ENCODE measurements at places on chromosomes 4 and X. TPM values are rescaled to one million over a fixed set of nuclear protein-coding genes. Genes with fewer than 3 reads are reported as not detected.

DNA sequence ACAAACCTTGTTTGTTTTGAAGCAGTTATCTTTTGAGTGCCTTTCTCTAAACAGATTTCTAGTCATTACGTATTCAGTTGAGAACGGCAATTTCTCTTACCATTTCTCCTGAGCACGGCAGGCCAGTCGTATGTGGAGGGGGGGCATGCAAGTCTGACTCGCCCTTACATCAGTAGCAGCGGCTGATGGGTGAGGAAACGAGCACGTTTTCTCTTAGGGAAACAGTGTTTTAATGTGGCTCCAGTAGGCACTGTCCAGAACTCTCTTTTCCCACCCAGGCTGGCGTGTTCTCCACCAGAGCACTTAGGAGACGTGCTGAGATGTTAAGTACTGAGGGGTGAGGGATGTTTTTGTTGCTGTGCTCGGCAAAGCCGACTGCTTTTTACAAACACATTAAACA lies 240.5 kb downstream of the STIM2 start:
- no peak for DNase-seq

GRCh38 chr4:2318476-2318875 lies 56.6 kb upstream of the MXD4 start:
- DNase-seq: no peak

LRCH2 gene
- total RNA-seq: not detected

DNA sequence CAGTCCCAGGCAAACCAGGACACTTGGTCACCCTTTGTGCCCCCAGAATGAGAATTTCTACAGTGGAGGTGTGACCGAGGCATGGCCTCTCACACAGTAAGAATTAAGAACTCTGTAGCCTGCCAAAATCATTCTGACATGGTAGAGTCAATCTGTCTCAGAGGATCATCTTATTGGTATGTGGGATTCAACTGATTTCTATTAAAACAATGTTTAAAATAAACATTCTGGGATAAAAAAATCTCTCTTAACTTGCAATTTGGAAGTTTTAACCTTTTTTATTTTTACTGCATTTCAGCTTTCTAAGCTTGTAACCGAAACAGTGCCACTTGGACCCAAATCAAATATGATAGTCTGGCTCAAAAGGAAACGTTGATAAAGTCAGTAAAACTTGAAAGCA lies 165.4 kb upstream of the LDB2 start:
- no peak for DNase-seq

DNA sequence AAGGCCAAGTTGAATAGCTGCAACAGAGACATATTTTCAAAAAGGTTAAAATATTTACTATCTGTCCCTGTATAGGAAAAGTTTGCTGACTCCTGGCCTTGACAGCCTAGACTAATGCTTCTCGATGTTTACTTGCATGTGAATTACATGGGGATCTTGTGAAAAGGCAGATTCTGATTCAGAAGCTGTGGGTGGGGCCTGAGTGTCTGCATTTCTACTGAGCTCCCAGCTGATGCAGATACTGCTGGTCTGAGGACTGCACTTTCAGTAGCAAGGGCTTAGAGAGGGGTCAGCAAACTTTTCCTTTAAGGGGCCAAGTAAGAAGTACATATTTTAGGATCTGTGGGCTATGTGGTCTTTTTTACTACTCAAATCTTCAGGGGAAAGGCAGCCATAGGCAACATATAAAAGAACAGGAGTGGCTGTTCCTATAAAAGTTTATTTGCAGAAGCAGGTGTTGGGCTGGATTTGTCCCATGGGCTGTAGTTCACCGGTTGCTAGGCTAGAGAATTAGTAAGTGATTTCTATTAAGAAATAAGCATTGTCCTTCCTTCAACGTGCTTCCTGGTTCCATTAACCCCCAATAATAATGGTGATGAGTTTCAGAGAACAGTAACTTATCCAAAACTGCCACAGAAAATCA lies 97.2 kb upstream of the PDE5A start:
- DNase-seq: no peak

DNA sequence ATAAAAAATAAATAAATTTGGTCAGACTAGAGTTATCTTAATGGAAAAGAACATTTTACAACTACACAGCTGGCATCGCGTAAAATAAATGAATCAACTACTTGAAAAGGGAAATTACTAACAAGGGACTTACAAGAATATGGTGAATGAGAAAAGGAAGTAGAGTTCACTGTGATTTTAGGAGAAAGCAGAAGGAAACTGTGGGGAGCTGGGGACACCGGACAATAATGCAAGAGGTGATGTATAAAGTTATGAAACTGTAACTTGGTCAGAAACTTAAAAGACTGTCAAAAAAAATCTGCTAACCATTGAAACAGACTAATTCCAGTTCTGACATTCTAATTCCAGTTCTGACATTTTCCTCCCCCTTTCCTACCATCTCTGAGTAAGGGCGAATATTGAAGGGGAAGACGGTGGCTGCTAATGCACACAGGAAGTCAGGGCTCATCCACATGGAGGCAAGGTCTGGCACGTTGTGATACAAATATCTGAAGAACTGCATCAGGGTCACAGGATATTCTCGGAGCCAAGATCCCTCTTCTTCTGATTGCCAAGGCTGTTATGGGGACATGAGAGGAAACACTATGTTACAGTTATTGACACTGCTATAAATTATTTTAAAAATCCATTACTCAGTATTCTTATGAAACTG lies 170.5 kb downstream of the CDS1 start:
- DNase-seq: no peak

GRCh38 chrX:39730662-39731329 lies 367.0 kb downstream of the BCOR start:
- peak; percentile 98 for DNase-seq

DNA sequence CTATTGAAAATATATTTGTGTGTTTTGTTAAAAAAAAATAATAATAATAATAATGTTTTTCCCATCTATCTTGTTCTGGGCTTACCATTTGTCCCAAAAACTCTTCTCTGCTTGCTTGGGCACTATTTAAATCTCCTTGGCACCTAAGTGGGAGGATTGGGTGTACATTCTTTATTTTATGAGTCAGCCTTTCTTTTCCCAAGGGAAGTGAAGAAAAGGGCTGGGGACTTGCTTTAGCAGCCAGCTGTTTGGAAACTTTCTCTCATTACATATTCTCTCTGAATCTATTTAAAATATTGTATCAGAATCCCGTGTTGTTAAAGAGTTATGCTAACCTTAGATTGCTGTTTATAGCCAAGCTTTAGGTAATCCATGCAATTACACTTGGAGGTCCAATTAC lies 2332.4 kb downstream of the ARAP2 start:
- peak; percentile 23 for DNase-seq

NAP1L2 gene
- 0.39 TPM for total RNA-seq

GRCh38 chr4:154660052-154660451 lies 47.6 kb upstream of the FGG start:
- DNase-seq: no peak

SYTL5 gene
- 4.3 TPM for total RNA-seq

DNA sequence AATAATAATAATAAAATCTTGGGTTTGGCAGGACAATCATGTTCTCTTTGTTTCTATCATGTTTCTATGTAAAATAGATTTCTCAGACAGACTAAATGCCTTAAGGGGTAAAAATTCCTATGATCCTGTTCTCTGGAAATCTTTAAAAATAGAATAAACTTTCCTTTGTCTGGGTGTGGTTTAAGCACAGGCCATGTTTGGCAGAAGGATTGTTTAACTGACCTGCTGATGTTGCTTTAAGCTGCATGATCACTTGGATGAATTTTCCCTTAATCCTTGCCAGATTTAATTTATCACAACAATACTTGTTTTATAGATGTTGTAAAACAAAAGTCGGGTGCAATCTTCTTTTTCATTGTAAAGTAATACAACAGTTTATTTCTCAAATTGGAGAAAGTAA lies 341.7 kb upstream of the FAT1 start:
- DNase-seq: no peak

GRCh38 chr4:143473334-143474126 lies 40.0 kb upstream of the SMARCA5 start:
- DNase-seq: no peak

DNA sequence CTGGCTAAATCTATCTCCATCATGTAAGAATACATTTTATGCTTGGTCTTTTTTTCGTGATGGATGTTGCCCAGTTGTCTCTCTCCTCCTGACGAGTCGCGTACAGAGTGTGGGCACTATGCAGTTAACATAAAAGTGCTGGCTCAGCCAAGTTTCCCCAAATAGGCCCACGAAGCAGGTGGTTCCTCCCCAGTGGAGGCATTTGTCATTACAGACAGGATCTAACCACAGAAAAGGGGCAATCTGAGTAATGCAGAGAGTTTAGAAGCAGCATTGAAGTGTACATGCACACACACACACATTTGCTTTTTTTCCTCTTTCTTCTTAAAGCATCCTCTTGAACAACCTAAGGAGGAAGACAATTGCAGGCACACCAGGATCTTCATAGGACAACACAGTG lies 188.7 kb upstream of the VCX start:
- DNase-seq: no peak

STX18 gene
- total RNA-seq: 24.2 TPM

- peak; percentile 58 for DNase-seq
Measured at GRCh38 chr4:138243369-138243768, 1.2 kb upstream of the SLC7A11 start.

- peak; percentile 6 for DNase-seq
Measured at GRCh38 chrX:75155447-75155826, 646 bp downstream of the ABCB7 start.

DNA sequence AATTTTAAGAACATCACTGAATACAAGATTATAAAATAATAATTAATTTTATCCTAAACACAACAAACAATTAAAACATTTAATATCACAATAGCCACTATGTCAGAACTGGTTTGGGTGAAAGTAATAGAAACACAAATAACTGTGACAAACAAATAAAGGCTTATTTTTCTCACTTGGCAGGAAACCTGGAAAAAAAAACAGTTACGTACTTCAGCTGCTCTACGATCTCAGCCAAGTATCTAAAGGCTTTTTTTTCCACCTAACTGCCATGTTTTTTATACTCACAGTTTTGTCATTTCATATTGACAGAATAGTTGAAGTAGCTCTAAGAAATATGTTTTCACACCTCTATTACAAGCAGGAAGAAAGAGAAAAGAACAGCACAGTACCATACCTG lies 284.8 kb upstream of the INTU start:
- no peak for DNase-seq

- no peak for DNase-seq
Measured at GRCh38 chrX:114583646-114584374, at the start of gene HTR2C. Gene HTR2C (plus strand): TSS chrX:114584086. CDS start chrX:114726937, 142,851 bp downstream.

GRCh38 chr4:109510687-109511086 lies 49.4 kb upstream of the MCUB start:
- DNase-seq: no peak

GRCh38 chr4:153112041-153112441 lies 92.2 kb upstream of the TRIM2 start:
- DNase-seq: no peak

RAB9B gene
- under 0.01 TPM for total RNA-seq

DNA sequence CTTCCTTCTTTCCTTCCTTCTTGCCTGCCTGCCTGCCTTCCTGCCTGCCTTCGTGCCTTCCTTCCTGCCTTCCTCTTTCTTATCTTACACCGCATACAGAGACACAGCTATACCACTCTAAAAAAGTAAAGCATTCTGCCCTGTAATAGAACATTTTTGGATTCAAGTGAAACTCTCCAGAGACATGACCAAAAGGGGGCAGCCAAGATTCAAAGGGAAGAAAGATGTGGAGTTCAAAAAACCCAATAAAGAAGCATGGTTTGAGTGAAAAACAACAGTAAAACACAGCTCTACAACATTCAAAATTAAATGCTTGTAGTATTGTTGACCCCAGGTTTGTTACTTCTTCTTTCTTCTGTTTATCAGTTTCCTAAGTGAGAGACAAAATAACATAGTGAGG lies 914.9 kb upstream of the PCDH7 start:
- DNase-seq: no peak

DNA sequence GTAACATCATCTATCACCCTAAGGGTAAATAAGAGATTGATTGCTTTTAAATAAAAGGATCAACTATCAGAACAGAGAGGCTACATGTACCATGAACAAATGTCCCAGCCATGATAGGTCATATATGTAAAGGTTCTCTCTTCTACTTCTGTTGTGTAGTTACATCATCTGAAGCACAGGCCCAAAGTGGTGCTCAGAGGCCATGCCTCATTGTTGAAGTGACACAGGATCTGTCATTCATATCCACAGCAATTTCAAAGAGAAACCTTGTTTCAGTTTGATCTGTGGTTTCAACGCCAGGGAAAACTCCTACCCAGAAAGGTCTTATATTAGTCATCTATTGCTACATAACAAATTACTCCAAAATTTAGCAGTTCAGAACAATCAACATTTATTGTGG lies 269.2 kb upstream of the MAOA start:
- no peak for DNase-seq

PAPSS1 gene
- total RNA-seq: 46.7 TPM

GRCh38 chr4:3290476-3290875 lies 2.3 kb upstream of the RGS12 start:
- no peak for DNase-seq

OCIAD1 gene
- 139 TPM for total RNA-seq

- DNase-seq: peak; percentile 48
Measured at GRCh38 chr4:16067515-16067914, 16.3 kb downstream of the PROM1 start.

DNA sequence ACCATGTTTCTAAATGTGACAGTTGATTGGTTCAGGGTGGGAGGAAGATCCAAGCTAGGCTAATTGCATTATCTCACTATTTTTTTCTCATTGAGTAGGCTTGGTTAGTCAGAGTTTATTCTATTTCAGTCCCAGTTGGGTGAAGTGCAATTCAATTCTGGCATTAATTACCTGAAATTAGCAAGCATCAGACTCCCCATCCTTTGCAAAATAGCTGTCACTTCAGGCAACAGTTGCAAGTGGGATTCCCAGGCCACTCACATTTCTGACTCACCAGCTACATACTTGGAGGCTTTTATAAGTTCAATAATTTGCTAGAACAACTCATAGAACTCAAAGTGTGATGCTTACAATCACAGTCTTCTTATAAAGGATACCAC lies 155.8 kb upstream of the HAND2 start:
- DNase-seq: no peak

SRPX2 gene
- 11.0 TPM for total RNA-seq

DNA sequence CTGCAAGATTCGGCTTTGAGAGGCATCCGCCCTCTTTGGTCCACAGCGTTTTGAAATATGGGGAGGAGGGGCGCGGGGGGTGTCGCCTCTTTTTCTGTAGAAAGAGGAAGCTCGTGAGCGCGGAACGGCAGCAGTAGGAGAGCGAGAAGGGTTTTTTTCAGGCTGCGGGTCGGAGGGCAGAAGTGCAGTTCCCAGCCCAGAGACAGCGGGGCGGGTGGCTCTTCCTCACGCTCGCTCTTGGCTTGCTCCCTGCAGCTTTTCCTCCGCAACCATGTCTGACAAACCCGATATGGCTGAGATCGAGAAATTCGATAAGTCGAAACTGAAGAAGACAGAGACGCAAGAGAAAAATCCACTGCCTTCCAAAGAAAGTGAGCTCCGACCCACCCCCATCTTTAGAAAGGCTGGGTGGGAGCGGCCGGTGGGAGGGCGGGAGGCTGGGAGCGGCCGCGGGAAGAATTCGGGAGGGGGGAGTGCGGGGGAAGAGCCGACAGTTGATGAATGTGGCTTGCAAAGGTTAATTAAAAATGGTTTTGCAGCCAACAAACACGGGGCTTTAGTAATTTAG lies 1.2 kb downstream of the TMSB4X start:
- peak; percentile 53 for DNase-seq

GRCh38 chr4:142373610-142374009 lies 472.5 kb downstream of the INPP4B start:
- DNase-seq: no peak
